ENCODE measurements at places on chromosomes 2 and 18.

DNA sequence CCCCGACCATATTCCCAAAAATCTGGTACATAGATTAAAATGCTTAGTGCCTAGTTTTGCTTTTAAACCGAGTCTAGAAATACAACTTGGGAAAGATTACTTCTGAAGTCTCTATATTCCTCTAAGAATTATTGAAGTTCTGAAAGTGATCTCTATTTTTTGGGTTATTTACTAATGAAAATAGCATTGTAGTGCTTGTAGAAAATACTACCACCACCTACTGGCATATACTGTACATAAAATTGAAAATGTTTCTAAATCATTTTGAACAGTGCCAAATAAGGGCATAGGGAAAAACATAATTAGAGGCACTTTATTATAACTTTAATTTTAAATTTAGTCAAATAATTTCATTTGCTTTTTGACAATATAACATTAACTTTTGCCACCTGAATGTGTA lies 1399.6 kb upstream of the ZEB2 start:
- H3K4me3 ChIP-seq: no peak overlapping the region
- H3K36me3 ChIP-seq: no peaks in the 10 kb centered on the region
- no peaks in the 10 kb centered on the region for H3K4me1 ChIP-seq
- no peaks in the 10 kb centered on the region for H3K27me3 ChIP-seq
- DNase-seq: no peak
- H3K27ac ChIP-seq: no peak overlapping the region

DNA sequence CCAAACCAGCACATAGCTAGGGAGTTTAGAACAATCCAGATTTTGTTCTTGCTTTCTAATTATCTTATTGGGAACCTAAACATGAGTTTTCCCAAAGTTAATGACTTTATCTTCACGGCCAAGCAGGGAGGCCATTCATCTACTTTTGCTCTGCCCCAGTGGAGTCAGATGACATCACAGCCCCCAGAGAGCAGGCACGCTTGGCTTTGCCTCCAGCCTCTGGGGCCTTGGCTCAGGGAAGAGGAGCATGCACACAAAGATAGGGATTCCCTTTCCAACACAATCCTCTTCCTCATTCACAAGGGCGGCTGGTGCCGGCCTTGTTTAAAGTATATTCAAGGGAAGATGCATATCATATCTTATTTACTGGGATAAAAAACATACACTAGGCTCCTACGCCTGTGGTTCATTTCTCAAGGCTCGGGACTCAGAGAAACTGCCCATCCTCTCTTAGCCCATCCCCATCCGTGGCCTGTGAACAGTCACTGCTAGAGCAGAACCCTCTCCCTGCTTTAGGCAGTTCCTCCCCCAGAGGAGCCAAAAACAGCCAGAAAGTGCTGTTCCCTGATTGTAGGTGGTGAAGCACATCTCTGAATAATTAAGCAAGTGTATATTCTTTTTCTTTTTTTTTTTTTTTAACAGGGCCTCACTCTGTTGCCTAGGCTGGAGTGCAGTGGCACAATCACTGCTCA lies 21.2 kb downstream of the TGFA start:
- no peaks in the 10 kb centered on the region for H3K4me1 ChIP-seq
- H3K27me3 ChIP-seq: peaks cover 4% of the 10 kb centered on the region
- no peak for DNase-seq
- no peak overlapping the region for H3K4me3 ChIP-seq
- H3K36me3 ChIP-seq: no peaks in the 10 kb centered on the region

- H3K27ac ChIP-seq: no peak overlapping the region
- peaks cover 10% of the 10 kb centered on the region for H3K27me3 ChIP-seq
- no peak overlapping the region for H3K4me3 ChIP-seq
- no peaks in the 10 kb centered on the region for H3K4me1 ChIP-seq
- no peak for DNase-seq
Measured at GRCh38 chr2:30729031-30729430, 78.2 kb downstream of the CAPN13 start.

DNA sequence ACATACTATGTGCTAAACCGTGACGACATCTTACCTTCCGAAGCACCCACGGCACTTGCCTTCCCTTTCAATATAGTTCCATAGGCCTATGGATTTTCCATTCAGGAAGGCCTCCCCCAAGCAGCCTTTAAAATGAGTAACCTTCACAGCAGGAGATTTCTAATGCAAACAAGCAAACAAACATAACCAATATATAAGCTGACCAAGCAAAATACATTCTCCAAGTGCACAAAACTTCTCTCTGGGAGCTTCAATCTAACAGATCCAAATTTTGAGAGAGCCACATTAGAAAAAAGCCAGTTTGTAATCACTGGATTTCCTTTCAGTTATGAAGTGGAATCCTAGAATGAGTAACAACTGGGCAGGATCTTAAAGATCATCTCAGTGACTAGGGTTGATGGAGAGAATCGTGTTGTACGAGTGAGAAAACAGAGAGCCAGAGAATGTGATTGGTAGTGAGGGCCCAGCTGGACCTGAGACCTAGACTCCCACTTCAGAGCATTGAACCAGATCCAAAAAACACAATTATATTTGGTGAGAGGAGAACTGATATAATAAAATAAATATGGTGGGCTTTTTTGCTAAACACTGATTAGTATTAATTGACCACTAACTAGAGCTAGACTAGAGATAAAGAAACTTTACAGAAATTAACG lies 145.6 kb downstream of the LAMA1 start:
- DNase-seq: no peak
- no peaks in the 10 kb centered on the region for H3K4me1 ChIP-seq
- no peak overlapping the region for H3K27ac ChIP-seq
- H3K36me3 ChIP-seq: no peaks in the 10 kb centered on the region

DNA sequence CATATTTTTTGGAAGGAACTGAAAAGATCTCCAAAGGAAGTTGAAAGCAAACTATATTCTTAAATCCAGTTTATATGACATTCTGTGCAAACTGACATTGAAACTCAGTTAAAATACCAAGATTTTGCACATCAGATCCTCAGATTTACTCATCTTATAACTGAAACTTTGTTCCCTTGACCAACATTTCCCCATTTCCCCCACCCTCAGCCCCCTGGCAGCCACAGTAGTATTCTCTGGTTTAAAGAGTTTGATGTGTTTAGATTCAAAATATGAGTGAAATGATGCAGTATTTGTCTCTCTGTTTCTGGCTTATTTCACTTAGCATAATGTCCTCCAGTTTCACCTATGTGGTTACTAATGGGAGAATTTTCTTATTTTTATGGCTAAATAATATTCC lies 99.2 kb upstream of the ITGA4 start:
- DNase-seq: no peak
- H3K4me3 ChIP-seq: no peak overlapping the region
- H3K36me3 ChIP-seq: no peaks in the 10 kb centered on the region
- no peak overlapping the region for H3K27ac ChIP-seq
- no peaks in the 10 kb centered on the region for H3K27me3 ChIP-seq

GRCh38 chr18:25503567-25504081 lies 151.7 kb upstream of the ZNF521 start:
- H3K27me3 ChIP-seq: no peaks in the 10 kb centered on the region
- H3K4me3 ChIP-seq: no peak overlapping the region
- no peaks in the 10 kb centered on the region for H3K4me1 ChIP-seq

DNA sequence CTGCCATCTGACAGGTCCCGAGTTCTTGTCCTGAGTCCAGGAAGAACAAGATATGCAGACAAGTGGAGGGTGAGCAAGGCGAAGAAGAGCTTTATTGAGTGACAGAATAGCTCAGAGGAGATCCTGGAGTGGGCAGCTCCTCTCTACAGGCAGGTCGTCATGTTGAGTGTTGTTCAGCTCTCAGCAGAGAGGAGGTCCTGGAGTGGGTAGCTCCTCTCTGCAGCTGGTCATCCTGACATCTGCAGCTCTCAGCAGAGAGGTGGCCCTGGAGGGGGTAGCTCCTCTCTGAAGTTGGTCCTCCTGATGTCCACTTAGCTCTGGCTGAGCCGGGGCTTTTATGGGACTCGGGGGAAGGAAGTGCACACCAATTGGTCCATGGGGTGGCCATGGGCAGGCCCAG lies 90.4 kb downstream of the ATAD2B start:
- no peaks in the 10 kb centered on the region for H3K4me1 ChIP-seq
- H3K27me3 ChIP-seq: no peaks in the 10 kb centered on the region
- DNase-seq: no peak
- no peak overlapping the region for H3K27ac ChIP-seq
- H3K4me3 ChIP-seq: no peak overlapping the region

DNA sequence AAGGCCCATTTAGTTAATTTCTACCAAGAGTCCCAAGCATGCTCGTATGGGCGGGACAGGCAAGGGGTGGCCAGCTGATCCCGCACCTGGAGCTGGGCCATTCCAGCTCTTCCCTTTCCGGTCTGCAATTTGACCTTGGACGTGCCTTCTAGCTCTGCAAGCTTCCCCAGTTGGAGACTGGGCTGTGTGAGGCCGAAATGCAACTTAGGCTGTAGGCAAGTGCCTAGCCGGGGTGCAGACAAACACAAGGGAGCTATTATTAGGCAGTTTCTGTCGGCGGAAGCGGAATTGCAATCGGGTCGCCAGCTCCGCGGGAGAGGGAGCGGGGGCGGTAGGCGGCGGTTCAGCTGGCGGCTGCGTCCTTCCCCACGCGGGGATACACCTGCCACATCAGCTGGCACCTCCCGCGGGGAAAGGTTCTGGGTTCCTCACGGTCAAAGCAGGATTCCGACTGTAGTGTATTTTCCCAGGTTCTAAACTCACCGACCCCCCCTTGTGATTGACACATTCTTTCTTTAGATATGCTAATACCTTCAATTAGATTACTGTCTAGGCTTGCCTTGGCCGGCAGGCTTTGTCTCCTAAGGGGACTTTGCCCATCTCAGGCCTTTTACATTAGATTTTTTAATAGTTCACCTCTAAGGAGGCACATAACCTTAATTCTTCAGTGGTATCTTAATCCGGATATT lies 17.1 kb upstream of the ZNF532 start:
- H3K36me3 ChIP-seq: no peaks in the 10 kb centered on the region
- H3K4me3 ChIP-seq: no peak overlapping the region
- no peak overlapping the region for H3K27ac ChIP-seq
- no peak for DNase-seq

DNA sequence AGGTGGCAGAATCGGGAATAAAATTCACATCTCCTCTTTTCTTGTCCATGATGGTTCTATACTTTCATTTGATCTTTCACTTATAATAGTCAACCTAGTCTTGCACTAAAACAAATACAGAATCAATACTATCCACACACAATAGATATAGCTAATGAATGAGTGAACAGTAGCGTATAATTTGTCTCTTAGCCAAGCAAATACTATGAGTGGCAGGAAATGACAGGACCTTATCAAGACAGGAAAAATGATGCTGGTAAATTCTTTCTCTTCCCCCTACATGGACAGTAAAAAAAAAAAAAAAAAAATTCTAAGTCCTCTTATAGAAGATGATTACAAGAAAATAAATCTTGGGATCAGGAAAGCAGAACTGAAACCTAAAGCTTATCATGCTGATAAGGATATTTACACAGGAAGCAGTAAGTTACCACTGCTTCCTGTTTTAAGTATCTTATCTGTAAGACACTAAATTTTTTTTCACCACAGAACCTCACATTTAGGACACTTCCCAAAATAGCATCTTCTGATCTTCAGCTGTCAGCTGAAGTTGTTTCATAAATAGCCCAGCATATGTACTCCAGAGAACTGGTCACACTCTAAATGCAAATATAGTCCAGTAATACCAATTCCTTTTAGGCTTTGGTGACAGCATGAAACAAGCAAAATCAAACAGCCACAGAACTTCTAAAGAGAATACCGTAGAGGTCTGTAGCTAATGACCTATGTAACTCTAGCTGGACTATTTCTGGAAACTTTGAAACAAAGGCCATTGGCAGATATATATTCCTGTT lies 27.0 kb downstream of the IRS1 start:
- H3K27ac ChIP-seq: no peak overlapping the region
- peaks cover 6% of the 10 kb centered on the region for H3K4me1 ChIP-seq
- H3K36me3 ChIP-seq: no peaks in the 10 kb centered on the region

DNA sequence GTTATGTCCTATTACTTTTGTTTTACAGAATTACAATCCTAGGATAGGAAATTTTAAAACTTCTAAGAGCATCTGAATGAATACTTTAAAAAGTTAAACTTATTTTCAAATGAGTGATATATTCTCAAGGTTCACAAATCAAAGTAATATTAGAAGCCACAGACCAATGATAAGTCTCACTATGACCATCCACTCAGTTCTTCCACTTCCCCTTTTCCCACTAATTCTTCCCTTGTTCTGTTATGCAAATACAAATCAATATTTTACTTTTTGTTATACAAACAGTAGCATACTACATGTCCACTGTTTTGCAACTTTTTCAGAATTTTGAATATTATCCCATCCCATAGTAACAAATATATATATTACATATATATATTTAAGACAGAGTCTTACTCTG lies 20.2 kb downstream of the USP37 start:
- no peak overlapping the region for H3K27ac ChIP-seq
- no peaks in the 10 kb centered on the region for H3K27me3 ChIP-seq
- H3K4me3 ChIP-seq: no peak overlapping the region
- H3K4me1 ChIP-seq: no peaks in the 10 kb centered on the region
- no peak for DNase-seq

DNA sequence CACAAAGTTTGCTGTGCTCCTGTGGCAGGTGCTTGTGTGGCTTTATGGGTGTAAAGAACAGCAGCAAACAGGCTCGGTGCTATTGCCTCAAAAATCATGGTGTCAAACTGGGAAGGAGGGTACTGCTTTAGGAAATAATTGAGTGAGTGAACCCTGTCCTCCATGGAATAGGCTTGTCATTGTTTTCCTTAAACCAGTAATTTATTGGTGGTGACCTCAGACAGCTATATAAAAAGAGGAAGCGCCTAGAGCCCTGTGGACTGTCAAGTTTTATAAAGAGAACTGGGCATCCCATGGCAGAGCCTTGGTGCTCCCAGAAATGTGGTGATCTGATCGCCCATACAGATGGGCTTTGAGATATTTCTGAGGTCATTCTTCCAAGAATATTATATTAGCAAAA lies 4.7 kb upstream of the CXCR4 start:
- H3K36me3 ChIP-seq: no peaks in the 10 kb centered on the region
- H3K4me3 ChIP-seq: no peak overlapping the region
- no peak for DNase-seq

- peaks cover 14% of the 10 kb centered on the region for H3K4me1 ChIP-seq
- no peaks in the 10 kb centered on the region for H3K27me3 ChIP-seq
- no peak overlapping the region for H3K4me3 ChIP-seq
- no peak overlapping the region for H3K27ac ChIP-seq
- peaks cover 6% of the 10 kb centered on the region for H3K36me3 ChIP-seq
Measured at GRCh38 chr2:47867205-47867604, 39.1 kb downstream of the FBXO11 start.

DNA sequence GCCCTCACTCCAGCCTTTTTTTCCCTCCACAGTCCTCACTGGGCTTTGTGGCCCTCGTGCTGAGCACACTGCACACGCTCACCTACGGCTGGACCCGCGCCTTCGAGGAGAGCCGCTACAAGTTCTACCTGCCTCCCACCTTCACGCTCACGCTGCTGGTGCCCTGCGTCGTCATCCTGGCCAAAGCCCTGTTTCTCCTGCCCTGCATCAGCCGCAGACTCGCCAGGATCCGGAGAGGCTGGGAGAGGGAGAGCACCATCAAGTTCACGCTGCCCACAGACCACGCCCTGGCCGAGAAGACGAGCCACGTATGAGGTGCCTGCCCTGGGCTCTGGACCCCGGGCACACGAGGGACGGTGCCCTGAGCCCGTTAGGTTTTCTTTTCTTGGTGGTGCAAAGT lies 39.4 kb downstream of the STEAP3 start:
- H3K27me3 ChIP-seq: peaks cover 29% of the 10 kb centered on the region
- H3K4me1 ChIP-seq: no peaks in the 10 kb centered on the region
- no peak overlapping the region for H3K27ac ChIP-seq
- no peaks in the 10 kb centered on the region for H3K36me3 ChIP-seq
- H3K4me3 ChIP-seq: no peak overlapping the region
